ENCODE measurements at places on chromosomes 16 and 17.

- DNase-seq, result no peak
These were observed 13.6 kb downstream of the UBFD1 start for GRCh38 chr16:23570992-23571632.

GRCh38 chr16:12837756-12838155 is 34.1 kb upstream of the CPPED1 start:
- DNase-seq, result no peak

DNA sequence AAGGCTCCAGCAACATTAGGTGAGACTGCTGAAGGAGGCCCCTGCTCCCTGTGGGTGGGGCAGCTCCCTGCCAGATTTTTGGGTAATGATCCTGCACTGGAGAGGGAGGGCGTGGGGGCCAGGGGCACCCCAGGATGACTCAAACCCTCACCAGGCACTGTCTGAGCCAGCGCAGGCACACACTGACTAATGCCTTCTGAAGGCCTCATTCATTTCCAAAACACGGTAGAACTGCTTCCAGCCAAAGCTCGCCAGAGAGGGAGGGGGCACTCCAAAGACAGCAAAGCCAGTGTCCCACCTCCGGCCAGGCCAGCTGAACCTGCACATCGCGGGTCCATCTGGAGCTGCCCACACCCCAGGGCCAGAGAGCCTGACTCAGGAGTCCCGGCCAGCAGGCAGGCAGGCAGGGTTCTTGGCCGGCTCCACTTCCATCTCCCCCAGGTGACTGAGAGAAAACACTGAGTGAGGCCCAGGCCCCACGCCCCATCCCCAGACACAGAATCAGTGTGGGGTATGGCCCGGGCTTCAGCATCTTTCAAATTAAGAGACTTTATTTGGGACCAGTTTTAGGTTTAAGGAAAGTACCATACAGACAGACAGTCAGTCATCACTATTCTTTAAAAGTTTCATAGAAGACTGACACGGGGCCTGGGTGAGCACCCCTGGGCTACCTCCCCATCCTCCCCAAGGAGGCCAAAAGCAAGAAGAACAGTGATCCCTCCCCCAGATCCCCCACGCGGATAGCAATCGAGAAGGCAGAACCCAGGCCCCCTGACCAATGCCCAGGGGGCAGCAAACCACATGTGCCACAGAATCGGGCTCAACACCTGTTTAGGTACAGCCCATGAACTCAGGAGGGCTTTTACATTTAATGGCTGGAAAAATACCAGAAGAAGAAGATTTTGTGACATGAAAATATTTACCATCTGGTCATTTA is 2.3 kb downstream of the PIEZO1 start:
- no peak for DNase-seq

GRCh38 chr17:44575403-44575802 is 18.1 kb downstream of the FZD2 start:
- DNase-seq, result no peak

GRCh38 chr16:79012671-79013434 is 587.7 kb downstream of the MAF start:
- no peak for DNase-seq

- no peak for DNase-seq
These were observed 340 bp upstream of the ENPP7 start for GRCh38 chr17:79730437-79730768.

GRCh38 chr16:2328428-2328827 is 12.1 kb downstream of the ABCA3 start:
- DNase-seq, result no peak
